ENCODE measurements at places on chromosomes 7 and 10.

GRCh38 chr10:99941942-99942820 lies 67.6 kb downstream of the DNMBP start:
- DNase-seq = no peak

- no peak for DNase-seq
Observed at GRCh38 chr7:130409067-130409711, 28.9 kb downstream of the CPA1 start.

DNA sequence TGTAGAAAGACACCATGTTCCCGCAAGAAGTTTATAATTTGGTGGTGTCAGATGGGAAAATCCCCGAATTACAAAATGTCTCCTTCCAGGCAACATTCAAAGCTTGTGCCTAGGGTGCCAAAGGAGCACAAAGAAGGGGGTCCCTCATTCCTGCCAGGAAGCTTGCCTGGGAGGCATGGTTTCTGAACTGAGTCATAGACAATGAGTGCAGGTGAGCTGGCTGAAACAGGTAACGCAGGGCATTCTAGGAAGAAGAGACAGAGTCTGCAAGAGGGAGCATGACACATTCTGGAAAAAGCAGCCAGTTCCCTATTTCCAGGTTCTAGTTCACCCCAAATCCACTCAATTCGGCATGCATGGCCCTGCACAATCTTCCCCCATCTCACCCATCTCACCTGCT lies 11.9 kb upstream of the CALU start:
- no peak for DNase-seq

- no peak for DNase-seq
Observed at GRCh38 chr10:34854147-34854601, 39.1 kb upstream of the PARD3 start.

DNA sequence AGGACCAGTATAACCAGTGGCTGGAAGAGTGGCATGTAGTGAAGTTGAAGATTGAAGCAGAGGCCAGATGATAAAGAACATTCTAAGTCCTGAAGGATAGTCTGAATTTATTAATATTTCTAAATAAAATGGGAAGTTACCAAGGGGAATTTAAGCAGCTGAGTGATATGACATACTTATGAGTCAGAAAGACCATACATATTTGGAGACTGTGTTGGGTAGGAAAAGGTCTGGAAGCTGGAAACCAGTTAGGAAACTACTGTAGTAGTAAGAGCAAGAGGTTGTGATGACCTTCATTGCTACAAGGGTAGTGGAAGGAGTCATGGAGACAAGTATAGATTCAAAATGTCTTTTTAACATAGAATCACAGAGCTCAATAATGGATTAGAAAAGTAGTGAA lies 752.3 kb downstream of the SUGCT start:
- DNase-seq = no peak

DNA sequence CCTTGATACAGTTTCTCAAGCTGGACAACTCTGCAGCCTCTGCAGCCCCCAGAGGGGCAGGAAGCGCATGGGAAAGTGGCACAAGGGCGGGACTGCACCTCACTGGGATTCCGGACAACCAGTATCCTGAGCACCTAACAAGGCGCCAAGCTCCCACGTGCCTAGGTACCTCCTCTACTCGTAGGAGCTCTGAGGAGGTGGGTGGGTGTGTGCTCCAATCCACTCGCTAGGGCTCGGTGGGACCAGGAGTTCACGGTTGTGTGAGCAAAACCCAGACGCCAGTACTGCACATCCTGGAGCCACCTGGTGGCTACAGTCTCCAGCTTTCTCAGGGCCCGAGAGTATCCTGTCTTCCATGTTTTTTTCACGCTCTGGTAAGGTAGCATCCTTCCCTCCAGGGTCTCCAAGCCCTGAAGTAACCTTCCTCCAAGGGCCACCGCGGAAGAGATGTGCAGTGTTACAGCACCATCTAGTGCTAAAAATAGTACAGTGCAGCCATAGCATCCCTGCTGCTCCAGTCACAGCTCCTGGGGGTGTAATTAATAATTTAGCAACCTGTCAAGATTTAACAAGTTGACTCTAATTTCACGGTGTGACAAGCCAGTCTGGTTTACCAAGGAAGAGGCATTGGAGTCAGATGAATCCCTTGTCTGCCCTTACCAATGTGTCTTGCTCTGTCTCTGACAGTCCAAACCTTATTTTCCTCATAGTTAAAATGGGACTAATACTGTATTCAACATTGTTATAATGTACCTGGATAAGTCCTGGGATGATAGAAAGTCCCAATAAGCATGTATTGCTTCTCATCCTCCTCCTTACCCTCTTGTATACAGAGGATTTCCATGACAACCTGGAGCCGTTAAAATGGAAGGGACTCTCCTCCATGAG lies 70.4 kb downstream of the HERPUD2 start:
- no peak for DNase-seq

DNA sequence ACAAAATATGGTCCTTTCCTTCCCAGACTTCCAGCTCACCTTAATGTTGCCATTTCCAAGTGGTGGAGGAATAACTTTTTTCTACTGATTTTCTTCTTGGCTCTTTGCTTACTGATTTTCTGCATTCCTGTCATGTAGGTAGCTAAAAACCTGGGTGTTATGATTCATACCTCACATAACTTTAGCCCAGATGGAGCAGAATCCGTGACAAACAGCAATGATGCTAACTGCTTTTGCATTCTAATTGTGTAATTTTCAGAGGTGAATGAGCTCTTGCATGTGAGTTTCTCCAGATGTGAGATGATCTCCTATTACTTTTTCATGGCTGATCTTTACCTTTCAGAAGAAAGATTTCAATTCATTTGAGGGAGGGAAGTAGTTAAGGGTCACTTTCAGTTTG lies 43.4 kb downstream of the WDR11 start:
- DNase-seq = no peak

DNA sequence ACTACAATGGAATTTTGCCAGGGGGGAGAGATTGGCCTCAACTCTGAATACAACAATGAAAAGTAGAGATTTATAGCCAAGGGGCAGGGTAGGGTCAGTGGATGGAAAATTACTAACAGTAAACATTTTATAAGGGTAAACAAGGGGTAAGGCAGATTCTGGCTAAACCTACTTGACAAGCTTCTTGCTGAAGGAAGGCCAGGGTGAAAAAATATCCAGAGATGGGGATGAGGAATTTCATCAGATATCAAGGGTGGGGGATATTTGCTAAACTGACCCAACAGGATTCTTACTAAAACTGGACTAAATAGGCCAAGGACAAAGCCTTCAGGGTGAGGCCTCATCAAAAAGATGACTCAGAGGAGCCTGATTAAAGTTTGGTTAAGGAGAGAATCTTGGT lies 156.3 kb downstream of the RTKN2 start:
- no peak for DNase-seq

DNA sequence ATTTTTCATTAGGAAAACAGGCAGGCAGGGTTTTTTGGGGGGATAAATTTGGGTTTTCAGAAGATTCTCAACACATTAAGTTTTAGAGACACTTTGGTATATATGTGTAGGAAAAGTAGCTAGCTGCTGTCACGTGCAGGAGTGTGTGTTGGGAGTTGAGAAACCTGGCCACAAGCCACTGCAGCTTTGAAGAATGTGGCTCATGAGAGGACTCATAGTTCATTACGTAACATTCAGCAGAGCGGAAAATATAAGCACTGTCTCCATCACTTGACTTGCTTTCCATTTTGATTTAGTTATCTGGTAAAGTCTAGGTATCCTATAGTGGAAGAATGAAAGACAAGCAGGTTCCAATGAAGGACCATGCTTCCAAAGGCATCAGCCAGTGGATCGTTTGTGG lies 31.2 kb downstream of the SMNDC1 start:
- no peak for DNase-seq

DNA sequence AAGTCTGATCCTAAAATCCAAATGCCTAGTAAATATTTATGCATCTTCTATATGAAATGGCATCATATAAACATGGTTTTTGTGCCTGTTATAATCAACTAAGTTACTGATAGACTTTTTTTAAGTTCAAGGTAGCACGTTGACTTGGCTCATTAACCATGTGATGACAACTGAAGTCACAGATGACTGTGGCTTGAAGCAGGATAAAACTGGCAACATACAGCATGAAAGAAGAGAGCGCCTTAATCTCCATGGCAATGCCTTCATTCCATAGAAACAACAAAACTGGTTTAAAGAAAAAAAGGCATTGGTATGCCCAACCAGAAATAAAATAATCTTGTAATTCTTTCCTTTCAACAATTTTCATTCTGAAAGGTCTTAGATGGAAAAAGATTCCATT lies 188.9 kb upstream of the CDK1 start:
- no peak for DNase-seq

GRCh38 chr10:108410236-108410635 lies 1245.7 kb upstream of the SORCS1 start:
- no peak for DNase-seq

GRCh38 chr10:117541909-117542705 lies 439 bp upstream of the EMX2 start:
- DNase-seq = no peak

- DNase-seq = no peak
Observed at GRCh38 chr10:71889388-71889987, 38.4 kb upstream of the PSAP start.

- no peak for DNase-seq
Observed at GRCh38 chr7:23469150-23469960, 936 bp downstream of the IGF2BP3 start.

DNA sequence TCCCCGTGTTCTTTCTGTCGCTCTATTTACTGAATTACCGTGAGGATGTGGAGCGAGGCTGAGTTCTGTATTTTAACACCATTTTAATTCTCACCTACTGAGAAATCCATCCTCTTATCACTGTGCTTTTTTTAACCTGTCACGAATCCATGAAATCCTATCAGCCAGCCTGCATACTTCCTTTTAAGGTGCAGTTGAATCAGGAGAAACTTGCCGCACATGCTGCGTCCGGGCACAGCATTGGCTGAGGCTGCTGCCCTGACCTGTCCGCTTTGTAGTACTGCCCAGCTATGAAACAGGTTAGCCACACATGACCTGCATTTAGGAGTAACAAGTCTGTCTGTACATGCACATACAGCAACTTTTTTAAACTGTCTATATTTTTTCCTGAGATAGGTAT lies 82.5 kb downstream of the EGFR start:
- DNase-seq = no peak
